Activated CD4-positive, alpha-beta T cell treated with anti-CD3 and anti-CD28 coated beads, Interleukin-10, Interleukin-2, amounts not matched to agents 100 ng/mL and 50 ng/mL, durations not matched to agents 16 hours and 8 hours (primary cell): ENCODE measurements at places on chromosomes 3 and 15.

GRCh38 chr3:71103430-71103921 is 480.1 kb downstream of the FOXP1 start:
- no peak for DNase-seq

GRCh38 chr15:98803228-98804056 is 155.1 kb downstream of the IGF1R start:
- DNase-seq = no peak

- no peak for DNase-seq
These were observed 187.4 kb downstream of the ZIC4 start for GRCh38 chr3:147218965-147219364.

DNA sequence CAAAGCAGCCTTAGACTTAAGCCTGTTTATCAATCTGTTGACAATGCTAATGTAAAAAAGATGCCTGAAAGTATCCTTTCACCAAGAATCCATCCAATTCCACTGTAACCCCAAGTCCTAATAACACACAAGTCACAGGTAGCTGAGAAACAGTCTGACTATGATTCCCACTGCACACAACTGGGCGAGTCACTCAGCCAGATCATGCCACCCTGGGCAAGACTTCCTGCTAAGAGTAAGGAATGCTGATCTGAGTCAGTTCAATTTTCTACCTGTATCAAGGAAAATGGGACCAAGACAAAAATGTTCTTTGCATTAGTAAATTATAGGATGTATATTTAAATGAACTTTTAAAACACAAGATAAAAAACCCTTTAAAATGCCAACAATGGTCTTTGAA is 33.3 kb downstream of the NPTN start:
- DNase-seq = no peak

DNA sequence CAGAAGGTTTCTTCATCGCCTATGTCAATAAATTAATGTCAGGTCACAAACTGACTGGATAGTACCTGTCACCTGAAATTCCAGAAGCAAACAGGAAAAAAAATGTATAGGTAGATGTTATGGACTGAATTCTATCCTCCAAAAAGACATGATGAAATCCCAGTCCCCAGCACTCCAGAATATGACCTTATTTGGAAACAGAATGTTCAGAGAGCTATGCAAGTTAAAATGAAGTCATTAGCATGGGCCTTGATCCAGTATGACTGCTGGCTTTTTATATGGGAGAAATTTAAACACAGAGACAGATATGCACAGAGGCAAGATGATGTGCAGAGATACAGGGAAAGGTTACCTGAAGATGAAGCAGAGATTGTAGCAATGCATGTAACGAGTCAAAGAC is 953.4 kb downstream of the ZPLD1 start:
- DNase-seq = no peak

- DNase-seq = no peak
These were observed 369.5 kb downstream of the CNTN6 start for GRCh38 chr3:1462371-1462770.

DNA sequence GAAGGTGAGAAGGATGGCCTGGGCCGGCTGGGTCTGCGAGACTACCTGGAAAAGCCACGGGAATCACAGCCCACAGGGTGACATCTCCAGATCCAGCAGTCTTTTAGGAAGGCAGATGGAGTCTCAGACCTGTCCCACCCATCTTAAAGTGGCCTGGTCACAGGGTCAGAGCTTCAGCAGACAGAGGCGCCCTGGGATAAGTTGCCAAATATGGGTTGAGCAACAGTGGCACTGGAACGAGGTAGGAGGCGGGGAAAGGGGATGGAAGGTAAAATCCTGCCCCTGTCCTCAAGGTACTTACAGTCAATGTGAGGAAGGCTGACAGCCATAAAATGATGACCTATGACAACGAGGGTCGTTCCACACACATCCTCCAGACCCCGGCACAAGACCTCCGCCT is 80.7 kb downstream of the LIPC start:
- no peak for DNase-seq

GRCh38 chr15:32034106-32034505 is 3.8 kb downstream of the CHRNA7 start:
- DNase-seq = no peak

GRCh38 chr3:12232785-12233300 is 56.0 kb upstream of the PPARG start:
- DNase-seq = peak; percentile 6

- DNase-seq = no peak
These were observed 49.6 kb upstream of the DUT start for GRCh38 chr15:48281674-48282073.

DNA sequence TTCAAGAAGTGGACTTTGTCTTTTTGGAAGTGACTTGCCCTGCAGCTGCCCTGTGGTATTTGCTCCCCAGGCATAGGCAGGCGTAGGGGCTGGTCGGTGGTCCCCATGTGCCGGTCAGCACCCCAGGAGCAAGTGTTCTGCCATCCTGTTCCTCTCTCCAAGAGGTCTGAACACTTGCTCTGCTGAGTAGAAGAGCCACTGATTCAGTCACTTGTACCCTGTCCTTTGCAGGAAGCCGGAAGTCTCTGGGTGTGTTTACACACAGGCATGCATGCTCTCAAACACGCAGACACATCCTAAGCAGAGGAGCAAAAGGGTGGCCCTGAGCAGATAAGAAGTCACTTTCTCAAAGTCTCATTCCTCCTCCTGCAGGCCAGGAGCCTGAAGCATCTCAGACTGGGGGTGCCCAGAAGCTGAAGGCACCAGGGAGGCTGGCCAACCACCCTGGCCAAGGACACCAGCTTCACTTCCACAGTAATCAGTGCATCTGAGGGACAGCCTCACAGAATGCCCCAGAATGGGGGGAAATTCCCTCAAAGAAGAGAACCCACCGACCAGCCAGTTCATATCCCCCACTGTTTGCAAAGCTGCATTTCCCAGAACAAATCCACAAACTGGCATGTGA is 88.7 kb upstream of the POMGNT2 start:
- DNase-seq = peak; percentile 21

GRCh38 chr3:30752970-30753369 is 141.5 kb downstream of the GADL1 start:
- peak; percentile 31 for DNase-seq

- DNase-seq = no peak
These were observed 225.1 kb downstream of the SNRPN start for GRCh38 chr15:25179673-25180511.

GRCh38 chr15:39976291-39977274 is 42.7 kb downstream of the EIF2AK4 start:
- no peak for DNase-seq

GRCh38 chr3:133441867-133442270 is 42.0 kb downstream of the BFSP2 start:
- DNase-seq = peak; percentile 67

DNA sequence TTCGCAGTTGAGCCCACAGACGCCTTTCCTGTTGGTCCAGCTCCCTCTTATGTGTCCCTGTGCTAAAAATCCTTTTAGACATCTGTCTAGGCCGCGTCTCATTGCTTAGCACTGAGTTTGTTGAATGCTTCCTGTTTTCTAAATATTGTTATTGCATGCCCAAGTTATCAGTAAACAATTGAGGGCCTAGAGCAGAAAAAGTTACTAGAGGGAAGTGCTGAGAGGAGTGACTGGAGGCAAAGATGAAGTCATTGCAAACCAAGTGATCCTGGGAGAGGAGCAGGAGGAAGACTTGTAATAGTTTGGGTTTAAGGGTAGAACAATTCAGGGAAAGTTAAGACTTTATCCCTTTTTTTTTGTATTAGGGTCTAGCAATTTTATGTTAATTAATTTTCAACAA is 88.1 kb downstream of the DCUN1D1 start:
- no peak for DNase-seq

- DNase-seq = no peak
These were observed 27.5 kb downstream of the BTLA start for GRCh38 chr3:112471596-112472325.

DNA sequence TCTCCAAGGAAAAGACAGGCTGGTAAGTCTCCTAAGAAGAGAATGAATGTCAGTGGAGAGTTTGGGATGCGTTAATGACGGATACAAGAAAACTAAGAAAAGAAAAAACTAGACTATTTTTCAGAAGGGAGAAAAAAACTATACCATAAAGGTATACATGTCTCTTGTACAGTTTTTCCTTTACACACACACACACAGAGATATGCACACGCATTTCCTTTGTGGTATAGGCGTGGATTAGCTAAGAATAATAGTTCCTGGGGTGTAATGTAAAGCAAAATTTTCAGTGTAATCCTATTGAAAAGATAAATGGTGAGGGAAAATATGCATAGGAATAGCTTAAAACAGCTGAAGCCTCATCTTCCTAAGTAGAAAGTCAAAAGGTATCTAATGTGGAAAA is 36.3 kb downstream of the GABPB1 start:
- DNase-seq = no peak

GRCh38 chr15:101775136-101775535 is 28.2 kb upstream of the OR4F6 start:
- DNase-seq = no peak

DNA sequence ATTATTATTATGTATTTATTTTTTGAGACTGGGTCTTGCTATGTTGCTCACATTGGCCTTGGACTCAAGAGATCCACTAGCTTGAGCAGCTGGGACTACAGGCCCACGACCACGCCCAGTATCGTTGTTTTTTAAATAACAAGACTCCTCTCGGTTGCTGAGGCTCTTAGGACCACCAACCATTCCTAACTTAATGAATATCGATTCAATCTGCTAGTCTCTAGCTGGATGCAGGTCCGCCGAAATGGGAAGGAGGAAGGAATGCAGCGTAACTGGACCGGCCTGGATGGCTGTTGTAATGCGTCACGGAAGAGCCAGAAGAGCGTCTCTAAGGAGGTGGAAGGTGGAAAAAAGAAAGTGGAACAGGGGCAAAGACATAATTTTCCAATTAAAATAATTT is 1.7 kb downstream of the ANXA2 start:
- no peak for DNase-seq
